ENCODE measurements at places on chromosomes 16 and 17. TPM values are rescaled to one million over a fixed set of nuclear protein-coding genes. Genes with fewer than 3 reads are reported as not detected.

GRAP gene
- total RNA-seq, result 125 TPM

XAF1 gene
- total RNA-seq, result not detected

- DNase-seq, result no peak
Measured at GRCh38 chr17:47705536-47706530, 11.9 kb downstream of the TBKBP1 start.

DNA sequence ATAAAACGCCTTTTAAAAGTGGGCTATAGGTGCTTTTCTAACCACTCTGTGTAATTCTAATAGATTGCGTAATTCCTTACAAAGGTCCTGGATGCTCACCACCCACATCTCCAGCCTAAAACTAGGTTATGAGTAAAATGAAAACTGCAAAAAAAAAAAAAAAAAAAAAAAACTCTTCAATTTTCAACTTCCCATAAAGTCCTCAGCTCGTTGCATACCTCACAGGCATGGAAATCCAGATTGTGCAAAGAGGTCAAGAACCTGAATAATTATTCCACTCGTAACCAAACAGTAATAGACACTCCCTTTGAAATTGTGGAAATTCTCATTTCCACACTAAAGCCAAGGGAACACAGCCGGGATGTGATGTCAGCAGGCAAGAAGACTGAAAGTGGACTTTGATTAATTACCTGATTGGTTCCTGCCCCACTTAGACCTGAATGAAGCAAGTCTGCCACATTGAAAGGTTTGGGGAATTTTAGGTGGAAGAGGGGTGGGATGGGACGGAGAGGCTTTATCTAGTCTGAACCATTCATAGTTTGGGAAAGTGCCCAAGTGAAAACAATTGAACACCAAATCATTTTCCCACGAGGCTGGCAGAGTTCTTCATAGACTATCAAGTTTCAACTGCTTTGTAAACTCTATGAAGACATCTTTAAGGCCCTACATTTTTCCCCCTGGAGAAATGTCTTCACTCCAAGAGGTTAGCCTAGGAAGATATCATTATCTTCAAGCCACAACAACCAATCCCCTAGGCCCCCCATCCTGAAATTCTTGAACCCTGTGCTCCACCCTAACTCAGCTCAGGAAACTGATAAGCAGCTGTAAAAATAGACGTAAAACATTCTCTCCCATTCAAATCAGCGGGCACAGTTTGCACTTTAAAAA, 49.1 kb upstream of the TANC2 start:
- DNase-seq, result no peak
